ENCODE measurements at places on chromosomes 6 and 20.

- DNase-seq, result no peak
These were observed 516.3 kb upstream of the CHD6 start for GRCh38 chr20:42134265-42135098.

DNA sequence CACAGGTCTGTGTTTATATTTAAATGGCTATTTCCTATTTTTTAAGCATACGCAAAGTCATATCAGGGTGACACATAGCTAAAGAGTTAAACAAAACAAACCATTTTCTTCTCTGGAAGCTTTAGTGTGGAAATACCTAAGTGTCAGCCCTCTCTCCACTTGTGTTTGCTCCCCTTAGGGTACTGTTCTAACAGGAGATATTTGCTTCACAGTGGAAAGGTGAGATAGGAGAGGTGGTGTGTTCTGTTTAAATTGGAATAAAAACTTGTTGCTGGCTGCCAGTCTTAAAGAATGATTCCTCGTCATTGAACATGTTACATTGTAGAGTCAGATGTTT is 18.9 kb downstream of the PHACTR2 start:
- DNase-seq, result no peak

DNA sequence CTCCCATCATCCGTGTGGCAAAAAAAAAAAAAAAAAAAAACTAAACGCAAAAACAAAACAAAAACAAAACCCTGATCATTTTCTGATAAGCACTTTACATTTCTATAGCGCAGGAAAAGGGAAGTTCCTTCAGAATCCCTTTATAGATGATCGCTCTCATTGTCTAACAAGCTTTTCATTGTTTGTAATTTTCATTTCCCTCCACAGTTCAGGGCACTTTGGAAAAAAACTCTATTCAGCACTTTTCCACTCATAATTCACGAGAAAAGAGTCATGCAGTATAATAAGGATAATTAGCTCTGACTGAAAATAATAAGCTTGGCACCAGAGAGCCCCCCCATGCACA is 89.4 kb upstream of the ATXN1 start:
- DNase-seq, result no peak

DNA sequence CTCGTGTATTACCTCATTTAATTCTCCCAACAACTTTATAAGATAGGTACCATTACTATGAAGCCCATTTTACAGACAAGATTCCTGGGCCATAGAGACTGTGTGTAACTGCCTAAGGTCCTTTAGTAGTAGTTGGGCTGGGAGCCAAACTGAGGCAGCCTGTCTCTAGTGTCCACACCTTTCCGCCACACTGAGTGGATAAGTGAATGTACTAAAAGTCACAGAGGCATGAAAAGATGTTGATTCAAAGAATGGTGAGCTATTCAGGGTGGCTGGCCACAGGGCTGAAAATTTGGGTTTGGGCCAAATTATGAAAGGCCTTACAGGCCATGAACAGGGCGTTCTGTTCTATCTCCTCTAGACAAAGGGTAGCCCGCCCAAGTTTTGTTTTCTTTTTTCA is 11.0 kb downstream of the CD24 start:
- DNase-seq, result no peak

- no peak for DNase-seq
These were observed 28.1 kb downstream of the NCOA6 start for GRCh38 chr20:34797012-34797995.

- DNase-seq, result no peak
These were observed 24.6 kb upstream of the ASF1A start for GRCh38 chr6:118869350-118869749.

DNA sequence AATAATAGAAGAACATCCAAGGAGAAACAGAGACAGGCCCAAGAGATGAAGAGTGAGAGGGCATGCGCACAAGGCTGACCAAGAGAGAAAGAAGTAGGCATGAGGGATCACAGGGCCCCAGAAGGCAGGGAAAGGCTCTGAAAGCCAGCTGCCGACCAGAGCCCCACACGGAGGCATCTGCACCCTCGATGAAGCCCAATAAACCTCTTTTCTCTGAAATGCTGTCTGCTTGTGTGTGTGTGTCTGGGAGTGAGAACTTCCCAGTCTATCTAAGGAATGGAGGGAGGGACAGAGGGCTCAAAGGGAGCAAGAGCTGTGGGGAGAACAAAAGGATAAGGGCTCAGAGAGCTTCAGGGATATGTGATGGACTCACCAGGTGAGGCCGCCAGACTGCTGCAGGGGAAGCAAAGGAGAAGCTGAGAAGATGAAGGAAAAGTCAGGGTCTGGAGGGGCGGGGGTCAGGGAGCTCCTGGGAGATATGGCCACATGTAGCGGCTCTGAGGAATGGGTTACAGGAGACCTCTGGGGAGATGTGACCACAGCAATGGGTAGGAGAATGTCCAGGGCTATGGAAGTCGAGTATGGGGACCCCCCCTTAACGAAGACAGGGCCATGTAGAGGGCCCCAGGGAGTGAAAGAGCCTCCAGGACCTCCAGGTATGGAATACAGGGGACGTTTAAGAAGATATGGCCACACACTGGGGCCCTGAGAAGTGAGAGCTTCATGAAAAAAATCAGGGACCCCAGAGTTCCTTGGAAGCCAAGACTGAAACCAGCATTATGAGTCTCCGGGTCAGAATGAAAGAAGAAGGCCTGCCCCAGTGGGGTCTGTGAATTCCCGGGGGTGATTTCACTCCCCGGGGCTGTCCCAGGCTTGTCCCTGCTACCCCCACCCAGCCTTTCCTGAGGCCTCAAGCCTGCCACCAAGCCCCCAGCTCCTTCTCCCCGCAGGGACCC is 981 bp upstream of the TNF start:
- no peak for DNase-seq

GRCh38 chr6:125906158-125906998 is 50.2 kb upstream of the HINT3 start:
- DNase-seq, result no peak

DNA sequence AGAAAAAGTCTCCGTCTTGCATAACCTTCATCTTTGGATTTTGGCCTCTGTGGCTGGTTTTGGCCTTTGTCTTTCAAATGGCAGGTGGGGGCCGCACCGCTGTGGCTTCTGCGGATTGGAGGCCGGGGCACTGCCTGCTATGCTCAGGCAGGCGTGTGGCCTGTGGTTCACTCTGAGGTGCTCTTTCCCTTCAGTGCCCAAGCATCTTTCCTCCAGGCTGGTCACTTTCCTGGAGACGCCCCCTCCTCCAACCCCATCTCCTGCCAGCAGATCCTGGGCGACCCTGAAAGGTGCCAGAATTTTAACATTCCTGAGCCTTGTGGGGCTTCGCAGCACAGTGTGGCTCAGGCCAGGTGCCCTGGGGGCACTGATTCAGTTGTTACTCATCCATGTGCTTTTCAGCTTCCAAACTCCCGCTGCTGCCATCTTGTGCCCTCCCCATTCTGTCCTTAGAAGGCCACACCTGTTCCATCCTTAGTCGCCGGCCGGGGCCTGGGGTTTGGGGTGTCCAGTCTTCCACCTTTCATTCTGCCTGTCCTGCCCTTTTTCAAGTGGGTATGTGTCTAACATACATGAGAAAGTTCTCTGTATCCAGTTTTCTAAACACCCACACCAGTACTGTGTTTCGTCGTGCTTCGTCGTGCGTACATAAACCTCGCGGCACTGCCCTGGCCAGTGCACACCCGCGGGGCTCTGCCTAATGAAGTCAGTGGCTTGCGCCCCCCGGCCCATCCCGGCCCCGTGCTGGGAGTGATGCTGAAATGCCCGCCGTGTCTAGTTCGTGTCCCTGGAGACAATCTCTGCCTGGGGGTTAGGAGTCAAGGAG is 12.1 kb downstream of the SS18L1 start:
- DNase-seq, result no peak

DNA sequence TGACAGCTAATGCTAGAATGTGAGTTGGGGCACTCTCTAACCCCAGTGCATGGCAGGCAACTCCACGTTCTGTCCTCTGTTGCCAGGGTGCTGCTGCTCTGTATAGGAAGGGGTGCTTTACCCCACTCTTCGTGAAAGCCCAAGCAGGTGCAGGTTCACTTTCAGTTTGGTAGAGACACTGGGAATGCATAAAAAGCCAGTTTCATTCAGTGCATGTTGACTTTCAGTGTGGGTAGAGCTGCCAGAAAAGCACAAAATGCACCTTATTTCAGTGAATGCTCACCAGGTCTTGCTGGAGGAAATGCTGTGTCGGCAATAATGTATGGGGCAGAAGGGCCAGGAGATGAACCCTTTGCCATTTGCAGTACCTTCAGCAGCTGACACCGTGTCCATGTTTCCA is 62.1 kb upstream of the ADGRB3 start:
- DNase-seq, result no peak

- no peak for DNase-seq
These were observed 2.2 kb downstream of the CD83 start for GRCh38 chr6:14119784-14120183.

- no peak for DNase-seq
These were observed 4.3 kb downstream of the CALHM4 start for GRCh38 chr6:116557893-116558292.

GRCh38 chr20:41044409-41045062 is 15.9 kb downstream of the TOP1 start:
- no peak for DNase-seq

- no peak for DNase-seq
These were observed 22.2 kb downstream of the RRBP1 start for GRCh38 chr20:17659801-17660200.

DNA sequence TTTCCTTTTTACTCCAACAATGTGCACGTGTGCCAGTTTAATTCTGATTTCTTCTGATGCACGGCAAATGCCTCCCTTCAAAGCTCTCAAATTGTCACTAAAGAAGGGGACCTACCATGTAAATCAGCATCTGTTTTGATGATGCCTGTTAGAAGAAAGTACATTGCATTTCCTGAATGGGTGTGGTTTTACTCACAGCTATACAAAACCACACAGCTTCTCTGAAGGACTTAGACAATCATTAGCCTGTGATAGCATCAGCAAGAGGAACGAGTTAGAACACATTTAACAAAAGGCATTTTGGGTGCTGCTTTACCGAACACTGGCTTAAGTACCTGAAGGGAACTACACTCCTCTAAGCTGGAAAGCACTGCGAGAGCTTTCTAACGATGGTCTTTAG is 109.4 kb downstream of the ATXN1 start:
- peak; percentile 55 for DNase-seq

DNA sequence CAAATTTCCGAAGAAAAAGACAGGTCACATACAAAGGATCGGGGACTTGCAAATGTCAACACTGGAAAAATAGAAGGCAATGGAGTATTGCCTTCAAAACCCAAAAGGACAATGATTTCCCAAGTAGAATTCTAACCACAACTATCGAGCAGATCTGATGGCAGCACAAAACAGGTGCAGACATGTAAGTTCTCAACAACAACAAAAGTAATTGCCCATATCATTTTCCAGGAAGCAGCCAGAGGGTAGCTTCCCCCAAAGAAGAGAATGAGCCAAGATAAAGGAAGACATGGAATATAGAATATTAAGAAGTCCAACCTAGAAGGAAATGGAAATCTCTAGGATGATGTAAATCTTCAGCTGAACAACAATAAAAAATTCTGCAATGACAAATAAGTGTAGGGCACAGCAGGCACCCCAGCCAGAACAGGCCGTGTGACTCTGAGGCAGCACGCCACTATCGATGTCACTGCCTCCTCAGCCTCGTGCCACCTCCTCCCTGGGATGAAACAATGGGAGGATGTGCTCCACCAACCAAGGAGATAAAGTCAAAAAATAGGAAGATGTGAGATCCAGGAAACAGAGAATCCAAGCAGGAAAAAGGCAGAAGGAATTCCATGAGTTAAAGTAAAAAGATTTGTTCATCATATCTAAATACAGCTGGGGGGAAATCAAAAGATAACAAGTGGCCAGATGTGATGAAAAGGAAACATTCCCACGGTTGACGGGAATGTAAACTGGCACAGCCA is 34.1 kb downstream of the SERPINB1 start:
- no peak for DNase-seq

GRCh38 chr20:39878809-39879208 is 810.2 kb downstream of the MAFB start:
- no peak for DNase-seq

DNA sequence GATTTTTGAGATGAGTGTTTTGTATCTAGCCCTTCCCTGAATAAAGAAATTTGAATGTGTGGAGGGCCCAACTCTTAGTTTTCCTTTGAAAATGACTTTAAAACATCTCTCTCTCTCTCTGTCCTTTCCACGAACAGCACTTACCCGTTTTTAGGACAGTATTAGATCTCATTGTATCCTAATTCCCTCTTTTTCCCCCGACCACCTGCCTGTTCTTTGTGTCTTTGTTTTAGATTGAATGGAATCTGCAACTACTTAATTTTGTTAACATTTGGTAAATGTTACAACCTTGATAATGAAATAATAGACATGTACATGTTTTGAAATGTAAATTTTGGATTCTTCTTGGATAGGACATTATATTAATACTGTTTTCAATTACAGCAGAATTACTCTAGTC is 3.1 kb downstream of the DSP start:
- DNase-seq, result no peak

GRCh38 chr20:137668-138490 is 4.5 kb upstream of the DEFB126 start:
- no peak for DNase-seq

DNA sequence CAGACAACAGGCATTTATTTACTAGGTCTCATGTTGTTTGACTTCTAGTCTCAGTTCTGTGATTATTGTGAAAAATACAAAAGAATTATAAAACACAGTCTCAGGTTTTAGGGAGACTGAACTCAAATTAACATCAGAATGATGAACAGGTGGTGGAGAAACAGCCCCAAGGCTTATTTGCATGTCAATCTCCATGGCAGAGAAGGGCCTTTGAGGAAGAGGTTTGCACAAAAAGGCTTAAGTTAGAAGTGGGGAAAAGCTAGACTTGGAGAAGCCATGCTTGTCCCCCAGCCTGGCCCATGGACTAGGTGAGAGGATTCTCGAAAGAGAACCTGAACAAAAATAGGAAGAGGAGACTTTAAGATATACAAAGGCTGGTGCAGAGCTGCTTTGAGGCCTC is 183.3 kb downstream of the EDN1 start:
- no peak for DNase-seq

DNA sequence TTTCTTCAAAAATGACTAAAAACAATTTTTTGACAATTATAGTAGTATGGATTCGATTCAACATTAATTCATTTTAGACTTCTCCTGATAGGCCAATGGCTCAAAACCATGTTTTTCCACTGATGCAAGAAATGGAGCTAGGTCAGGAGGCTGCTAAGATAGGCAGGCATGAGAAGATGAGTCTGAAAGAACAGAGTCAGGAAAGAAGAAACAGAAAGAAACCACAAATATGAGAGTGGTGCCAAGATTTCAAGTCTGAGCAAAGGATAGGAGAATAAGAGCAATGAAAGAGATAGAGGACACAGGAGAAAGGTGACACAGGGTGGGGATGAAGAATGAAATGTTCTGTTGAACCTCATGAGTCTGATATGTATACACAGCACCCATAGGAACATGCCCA is 112.2 kb downstream of the TASP1 start:
- no peak for DNase-seq

- DNase-seq, result no peak
These were observed 135.4 kb downstream of the NRN1 start for GRCh38 chr6:5871296-5871695.

GRCh38 chr6:96162711-96163120 is 146.9 kb downstream of the FUT9 start:
- no peak for DNase-seq

All from naive thymus-derived CD8-positive, alpha-beta T cell (primary cell).